IPS DF 6.9 (cell line): ENCODE measurements at places on chromosomes 3 and 15.
A peak's percentile ranks its signal among the peaks of the same experiment; 100 is the strongest.

DNA sequence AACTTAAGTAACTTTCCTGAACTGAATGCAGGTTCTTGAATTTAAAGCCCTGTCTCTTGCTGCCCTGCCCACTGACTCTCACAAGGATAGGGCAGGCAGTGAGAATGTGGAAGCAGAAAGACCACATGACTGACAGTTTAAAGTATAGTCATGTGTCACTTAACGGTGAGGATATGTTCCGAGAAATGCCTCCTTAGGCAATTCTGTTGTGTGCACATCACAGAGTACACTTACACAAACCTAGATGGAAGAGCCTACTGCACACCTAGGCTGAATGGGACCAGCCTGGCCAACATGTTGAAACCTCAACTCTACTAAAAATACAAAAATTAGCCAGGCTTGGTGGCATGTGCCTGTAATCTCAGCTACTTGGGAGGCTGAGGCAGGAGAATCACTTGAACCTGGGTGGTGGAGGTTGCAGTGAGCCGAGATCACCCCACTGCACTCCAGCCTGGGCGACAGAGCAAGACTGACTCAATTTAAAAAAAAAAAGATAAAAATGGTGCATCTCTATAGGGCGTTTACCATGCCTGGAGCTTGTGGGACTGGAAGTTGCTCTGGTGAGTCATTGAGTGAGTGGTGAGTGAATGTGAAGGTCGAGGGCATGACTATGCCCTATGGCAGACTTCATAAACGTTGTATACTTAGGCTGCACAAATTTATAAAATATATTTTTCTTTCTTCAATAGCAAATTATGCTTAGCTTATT lies 18.9 kb upstream of the COPG1 start:
- DNase-seq, result no peak

DNA sequence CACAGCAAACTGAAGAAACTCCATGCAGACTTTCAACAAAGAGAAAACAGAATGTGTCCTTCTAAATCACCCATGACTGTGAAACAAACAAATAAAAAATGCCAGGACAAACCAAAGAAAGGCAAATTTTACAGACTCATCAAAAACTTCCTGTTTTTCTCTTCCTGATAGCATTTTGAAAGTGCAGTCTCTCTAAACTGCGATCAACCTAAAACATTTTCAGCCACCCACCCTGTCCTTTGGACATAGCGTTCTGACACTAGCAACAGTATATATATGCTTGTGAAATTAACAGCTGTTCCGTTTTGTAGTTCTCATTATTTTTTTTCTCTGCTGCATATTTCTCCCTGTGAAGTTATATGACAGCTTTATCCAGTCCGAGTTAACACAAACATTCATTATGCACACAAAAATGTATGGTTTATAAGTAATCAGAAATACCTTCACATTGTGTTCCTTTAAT lies 151.7 kb downstream of the FBN1 start:
- DNase-seq, result no peak

DNA sequence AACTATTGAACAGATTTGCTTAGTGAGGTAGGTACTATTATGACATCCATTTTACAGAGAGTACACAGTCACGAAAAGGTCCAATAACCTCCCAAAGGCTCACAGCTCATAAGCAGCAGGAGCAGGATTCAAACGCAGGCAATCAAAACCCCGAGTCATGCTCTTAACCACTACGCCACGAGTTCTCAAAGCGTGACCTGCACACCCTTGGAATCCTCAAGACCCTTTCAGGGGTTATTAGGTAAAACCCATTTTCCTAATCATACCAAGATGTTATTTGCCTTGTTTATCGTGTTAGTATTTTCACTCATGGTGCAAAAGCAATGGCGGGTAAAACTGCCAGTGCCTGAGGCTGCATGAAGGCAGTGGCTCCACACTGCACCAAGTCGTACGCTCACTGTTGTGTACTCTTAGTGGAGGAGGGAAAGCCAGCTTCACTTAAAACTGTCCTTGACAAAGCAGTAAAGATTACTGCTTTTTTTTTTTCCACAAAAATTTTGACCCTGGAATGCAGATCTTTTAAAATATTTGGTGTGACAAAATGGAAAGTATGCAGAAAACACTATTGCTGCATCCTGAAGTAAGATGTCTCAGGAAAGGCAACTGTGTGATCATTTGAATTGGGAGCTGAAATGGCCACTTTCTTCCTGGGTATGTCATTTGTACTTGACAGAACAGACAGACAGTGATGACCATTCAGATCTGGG lies 96.1 kb downstream of the IGF2BP2 start:
- no peak for DNase-seq

- DNase-seq, result no peak
Measured at GRCh38 chr3:180707896-180708295, 28.6 kb upstream of the CCDC39 start.

DNA sequence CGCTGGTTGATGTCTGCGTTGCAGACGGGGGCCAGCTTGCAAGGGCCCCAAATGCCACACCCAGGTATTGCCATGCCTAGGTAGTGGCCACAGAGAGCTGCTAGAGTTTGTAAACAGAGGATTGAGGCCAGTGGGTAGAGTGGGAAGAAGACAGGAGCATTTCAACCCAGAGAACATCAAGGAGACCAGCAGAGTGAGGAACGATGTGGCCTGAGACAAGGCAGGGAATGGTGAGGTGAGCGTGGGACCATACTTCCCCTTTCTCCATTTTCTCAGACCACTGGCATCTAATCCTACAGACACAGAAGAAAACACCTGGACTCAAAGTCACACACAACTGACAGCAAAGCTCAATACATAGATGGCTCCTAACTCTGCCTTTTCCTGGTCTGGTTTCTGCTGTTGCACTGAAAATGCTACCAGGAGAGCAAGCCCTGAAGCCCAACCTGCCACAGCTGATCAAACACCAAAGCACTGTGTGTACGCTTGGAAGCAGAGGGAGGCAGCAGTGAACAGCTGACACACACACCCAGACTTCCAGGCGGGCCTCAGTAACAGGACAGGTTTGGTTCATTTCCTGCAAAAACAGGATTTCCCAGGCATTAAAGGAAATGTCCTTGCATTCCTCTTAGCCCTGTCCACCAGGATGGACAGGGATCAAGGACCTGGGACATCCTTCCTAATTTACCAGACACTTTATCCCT lies 1.6 kb downstream of the FAM174B start:
- no peak for DNase-seq

GRCh38 chr3:191499307-191500080 lies 38.5 kb downstream of the PYDC2 start:
- DNase-seq, result no peak

DNA sequence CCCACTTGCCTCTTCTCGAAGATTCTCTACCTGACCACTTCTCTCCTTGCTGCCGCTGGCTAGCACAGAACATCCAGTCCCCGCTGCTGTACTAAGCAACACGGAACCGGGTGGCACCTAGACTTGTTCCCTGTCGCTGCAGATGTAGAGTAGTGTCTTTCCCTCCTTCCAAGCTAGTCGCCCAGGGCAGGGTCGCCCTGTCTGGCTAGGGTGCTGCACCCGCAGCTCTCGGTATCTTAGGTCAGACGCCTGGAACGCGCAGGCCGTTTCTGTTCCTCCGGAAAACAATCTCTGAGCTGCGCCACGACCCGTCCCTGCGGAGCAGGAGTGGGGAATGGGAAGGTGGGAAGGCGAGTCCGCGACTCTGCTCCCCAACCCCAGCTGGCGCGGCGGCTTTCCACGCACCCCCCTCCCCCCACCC lies 758 bp upstream of the SNX33 start:
- DNase-seq, result no peak

DNA sequence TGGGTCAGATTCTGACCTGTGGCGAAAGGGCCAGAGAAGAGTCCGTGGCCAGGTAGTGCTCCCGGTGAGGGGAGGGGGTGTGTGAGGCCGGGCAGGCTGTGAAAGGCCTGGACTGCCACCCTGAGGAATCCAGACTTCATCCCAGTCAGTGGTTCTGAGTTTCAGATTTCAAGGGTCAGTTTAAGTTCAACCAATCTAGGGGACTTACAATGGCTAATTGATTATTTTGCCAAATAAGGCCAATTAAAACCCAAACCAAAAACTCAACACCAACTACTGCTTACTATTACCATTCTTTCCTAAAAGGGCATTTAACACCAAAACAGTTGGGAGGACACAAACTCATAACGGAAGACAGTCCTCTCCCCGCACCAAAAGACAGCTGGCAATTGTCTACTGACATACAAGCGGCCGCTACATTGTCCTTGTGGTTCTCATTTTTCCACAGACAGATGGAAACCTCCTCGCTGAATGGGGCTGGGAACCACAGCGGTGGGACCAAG lies 30.5 kb downstream of the TMEM44 start:
- DNase-seq, result no peak

DNA sequence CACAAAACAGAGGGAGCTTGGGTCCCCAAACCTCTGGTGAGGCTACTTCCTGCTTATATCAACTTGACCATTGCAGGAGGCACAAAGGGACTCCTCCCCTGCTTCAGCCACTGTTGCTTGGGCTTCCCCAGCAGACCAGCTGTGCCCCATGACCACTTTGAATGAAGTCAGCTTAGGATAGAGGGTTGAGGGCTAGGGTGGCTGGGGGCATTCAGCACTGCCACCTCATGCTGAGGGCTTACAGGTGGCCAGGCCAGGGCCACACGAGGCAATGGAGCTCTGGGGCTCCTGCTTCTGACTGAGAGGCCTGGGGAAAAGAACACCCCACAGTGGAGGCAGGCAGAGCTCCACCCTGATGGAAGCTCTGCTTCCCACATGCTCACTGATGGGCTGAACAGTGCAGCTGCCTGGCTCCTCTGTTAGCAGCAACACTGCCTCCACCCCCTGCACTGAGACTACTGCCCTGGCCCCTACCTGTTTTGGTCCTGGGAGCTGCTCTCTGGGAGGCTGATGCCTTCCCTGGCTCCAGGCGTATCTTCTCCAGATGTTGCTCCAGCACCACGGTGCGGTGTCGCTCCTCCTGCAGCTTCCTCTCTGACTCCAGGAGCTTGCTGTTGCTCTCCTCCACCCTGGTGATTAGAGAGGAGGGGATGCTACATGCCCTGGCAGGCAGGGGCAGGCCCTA lies 10.2 kb upstream of the HHATL start:
- DNase-seq, result no peak

DNA sequence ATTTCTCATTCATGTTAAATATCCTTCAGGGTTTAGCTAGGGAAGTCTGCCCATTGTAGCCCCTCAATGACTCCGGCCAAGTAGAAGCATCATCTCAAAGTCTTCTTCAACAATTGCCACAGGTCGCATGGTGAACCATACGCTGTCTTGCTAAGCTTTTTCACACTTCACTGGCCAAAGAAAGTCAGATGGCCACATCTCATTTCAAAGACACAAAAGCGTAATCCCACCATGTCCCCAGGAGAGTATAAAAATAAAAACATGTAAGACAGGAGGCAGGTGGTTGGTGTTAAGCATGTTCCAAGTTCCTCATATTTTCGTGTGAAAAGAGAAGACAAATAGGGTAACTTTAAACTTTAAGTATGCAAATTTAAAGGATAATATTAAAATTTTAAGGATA lies 147.4 kb downstream of the ERC2 start:
- DNase-seq, result no peak

GRCh38 chr3:56915966-56916586 lies 114.3 kb upstream of the ARHGEF3 start:
- DNase-seq, result no peak

DNA sequence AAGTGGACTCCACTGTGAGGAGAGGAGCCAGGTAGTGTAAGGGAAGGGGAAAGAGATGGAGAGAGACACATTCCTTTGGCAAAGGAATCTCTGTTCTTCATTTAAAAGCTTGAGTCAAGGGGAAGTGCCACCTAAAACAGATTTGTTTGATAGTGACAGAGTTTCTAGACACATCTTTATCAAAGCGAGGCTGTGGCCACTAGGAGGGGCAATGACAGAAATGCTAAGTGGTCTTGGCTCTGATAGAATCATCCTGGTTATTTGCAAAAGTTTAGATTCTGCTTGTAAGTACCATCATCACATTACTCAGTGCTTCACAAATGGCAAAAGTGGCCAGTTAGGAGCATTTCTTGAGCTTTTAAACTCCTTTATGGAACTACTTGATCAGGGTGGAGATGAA lies 261.4 kb downstream of the CNTN3 start:
- DNase-seq, result peak; percentile 1

DNA sequence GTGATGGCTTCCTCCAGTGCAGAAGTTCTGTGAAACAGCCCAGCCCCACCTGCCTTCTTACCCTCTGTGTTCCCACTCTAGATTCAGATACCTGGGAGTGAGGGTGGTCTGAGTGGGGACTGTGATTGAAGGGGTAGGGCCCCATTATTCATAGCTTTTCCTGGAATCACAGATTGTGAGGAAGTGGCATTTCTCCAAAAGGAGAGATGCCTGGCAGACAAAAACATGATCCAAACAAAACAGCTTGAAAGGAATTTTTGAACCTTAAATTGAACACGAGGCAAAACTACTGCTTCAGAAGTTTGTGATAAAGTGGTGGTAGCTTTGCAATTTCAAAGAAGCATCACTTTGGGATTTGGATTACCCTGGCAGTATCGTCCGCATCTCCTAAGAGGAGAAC lies 29.2 kb upstream of the NEO1 start:
- DNase-seq, result no peak

DNA sequence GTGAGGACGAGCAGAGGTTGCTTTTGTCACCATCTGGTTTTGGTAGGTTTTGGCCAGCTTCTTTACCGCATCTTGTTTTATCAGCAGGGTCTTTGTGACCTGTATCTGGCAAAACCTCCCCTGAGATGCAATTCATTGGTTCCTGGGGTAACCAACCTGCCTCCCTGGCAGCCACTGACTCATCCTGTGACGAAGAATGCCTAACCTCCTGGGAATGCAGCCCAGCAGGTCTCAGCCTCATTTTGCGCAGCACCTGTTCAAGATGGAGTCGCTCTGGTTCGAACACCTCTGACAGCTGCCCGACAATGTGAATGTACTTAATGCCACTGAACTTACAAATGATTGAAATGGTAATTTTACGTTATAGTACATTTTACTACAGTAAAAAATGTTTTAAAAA lies 6.8 kb upstream of the ADAMTS17 start:
- DNase-seq, result no peak

DNA sequence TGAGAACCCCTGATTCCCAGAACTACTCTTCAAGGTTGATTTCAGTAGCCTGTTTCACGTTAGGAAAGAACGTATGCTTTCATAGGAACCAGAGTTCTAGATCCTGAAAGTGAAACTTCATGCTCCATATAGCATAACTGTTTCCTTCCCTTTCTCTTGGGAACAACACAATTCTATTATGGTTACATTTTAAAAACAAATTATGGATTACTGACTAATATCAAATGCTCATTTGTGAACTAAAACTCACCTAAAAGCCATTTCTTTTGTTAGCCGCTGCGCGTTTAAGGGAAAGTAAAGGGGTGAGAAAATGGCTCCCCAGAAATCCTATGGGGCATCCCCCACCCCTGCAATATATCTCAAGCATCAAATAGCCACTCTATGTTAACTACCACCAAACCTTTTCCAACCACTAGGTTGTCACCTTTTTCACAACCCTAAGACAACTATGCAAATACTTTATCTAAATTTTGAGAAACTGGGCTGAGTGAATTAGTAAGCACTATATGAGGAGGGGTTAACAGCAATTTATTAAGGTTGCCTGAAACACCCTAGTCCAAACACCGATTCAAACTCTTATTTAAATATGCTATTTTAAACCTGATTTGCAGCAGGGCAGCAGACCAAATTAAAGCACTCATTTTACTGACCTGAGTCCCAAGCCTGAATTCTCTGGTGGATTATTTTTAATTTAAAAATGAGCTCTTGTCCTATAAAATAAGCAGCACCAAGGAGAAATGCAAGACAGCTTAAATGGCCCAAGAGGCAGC lies 2.4 kb downstream of the SIAH2 start:
- no peak for DNase-seq

GRCh38 chr3:36482880-36483279 lies 102.6 kb downstream of the STAC start:
- DNase-seq, result no peak
